KBM-7 (cell line): ENCODE measurements at places on chromosomes 1 and 21.

DNA sequence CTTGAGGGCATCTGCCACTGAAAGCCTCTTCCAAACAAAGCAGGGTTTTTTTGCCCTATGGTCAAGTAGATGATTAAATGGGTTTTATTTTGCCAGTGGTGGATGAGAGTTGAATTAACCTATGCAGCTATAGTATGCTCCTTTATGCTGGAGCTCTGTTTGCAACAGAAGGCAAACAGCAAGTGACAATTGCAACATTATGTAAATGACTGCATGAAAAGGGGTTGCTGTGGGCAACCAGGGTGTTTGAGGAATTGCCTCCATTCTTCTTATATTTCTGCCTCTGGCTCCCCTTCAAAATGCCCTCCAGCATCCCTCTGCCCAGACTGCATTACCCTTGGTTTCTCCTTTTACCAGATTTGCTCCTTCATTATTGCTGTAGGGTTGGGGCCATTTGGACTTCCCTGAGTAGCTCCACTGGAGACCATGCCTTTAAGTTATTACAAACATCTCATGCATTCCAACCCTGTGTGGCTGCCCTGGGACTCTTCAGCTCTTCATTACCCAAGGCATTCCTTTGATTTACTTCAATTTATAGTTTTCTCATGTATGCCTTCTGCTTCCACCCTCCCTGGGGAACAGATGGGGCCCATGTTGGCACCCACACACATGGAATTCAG, 398.4 kb downstream of the PRDM2 start:
- DNase-seq: no peak

DNA sequence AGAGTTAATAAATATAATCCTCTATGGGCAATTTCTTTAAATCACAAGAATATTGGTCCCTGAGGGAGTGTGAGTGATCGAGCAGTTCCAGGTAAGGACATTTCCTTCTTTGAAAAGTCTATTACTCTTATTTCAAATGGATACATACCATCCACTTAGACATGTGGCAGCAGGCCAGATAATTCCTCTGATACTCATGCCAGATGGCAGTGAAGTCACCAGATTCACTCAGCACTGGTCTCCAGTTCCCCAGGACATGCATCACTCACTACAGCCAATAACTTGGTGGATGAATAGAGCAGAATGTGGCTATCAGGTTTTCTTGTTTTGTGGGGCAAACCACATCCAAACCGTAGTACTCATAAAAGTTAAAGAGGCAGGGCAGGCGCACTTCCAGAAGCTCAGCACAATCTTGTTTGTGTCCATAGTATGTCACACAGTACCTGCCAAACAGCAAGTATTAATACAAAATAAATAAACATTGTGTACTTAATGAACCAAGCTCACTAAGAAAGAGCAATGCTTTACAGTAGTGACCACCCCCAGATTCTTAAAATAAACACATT, 74.2 kb upstream of the CD53 start:
- no peak for DNase-seq

DNA sequence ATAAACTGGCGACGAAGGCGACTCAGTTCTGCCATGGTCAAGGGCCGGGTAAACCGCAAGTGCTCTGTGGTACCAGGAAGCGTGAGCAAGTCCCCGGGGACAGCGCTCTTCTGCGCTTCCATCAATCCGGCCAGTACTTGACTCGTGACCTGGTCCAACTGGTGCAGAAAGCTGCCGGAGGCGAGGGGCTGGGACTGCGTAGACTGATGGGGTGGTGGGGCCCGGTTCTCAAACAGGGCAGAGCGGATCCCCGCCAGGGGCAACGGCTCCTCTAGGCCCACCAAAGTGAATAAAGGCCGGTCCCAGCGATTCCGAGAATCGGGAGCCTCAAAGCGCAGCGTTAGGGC, 852 bp downstream of the KTI12 start:
- DNase-seq: peak; percentile 28

GRCh38 chr1:33344896-33345560, 24.1 kb upstream of the A3GALT2 start:
- DNase-seq: no peak

DNA sequence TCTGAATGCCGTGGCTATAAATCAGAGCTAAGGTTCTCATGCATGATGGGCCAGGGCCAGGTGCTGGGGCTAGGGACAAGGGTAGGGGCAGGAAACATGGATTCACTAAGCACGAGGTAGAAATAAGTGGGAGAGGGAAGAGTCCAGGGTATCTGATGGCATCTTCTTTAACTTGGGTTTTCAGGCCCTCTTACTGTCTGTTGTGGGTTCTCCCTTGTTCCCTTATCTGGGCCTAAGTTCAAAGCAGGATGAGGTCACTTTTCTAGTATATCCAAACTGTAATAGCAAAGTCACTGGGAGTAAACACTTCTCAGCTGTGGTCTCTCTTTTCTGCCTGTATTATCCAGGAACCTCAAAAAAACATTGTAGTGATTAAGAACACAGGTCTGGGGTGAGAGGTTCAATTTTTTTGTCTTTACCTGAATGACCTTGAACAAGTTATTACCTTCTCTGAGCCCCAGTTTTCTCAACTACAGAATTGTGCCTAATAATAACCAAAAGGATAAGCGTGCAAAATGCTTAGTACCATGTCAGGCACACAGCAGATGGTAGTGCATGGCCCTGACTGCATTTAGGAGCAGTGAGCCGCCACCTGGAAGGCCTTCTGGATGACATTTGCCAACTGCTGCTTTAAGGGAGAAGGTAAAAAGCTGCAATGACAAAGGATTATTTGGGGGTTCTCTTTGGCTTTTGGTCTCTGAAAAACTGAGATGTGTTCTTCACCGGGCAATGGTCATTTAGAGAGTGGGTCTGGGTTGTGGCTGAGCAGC, 53.6 kb upstream of the A3GALT2 start:
- DNase-seq: no peak

GRCh38 chr1:46804027-46804889, 5.4 kb downstream of the CYP4B1 start:
- no peak for DNase-seq

GRCh38 chr21:33824156-33824941, 91.3 kb downstream of the ATP5PO start:
- no peak for DNase-seq

DNA sequence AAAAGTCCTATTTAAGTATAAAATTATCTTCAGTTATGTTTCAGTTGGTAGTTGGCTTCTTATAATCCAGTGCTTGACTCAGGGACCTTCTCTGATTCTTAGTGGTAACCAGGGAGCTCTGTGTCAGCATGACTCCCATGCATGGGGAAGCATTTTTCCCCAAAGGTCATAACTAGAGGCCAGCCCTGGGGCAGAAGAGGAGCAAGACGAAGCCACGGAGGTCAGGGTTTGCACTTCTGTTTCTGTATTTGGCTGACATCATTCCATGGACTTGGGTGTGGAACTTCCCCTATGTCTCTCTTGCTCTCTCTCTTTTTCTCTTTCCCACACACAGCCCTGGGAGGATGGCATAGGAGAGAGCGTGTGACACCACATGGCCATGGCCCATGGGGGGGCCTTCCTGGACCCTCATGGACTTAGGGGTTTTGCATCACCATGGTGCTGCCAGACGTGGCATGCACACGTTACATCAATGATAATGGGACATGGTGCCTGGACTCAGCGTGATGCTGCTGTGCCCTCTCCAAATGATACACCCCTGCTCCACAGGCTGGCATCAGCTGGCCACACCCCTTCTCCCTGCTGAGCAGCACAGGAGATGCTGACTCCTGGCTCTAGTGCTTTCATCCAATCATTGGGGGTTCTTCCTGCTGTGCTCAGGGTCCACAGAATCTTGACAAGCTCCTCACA, 260.5 kb downstream of the KCNJ6 start:
- DNase-seq: no peak

DNA sequence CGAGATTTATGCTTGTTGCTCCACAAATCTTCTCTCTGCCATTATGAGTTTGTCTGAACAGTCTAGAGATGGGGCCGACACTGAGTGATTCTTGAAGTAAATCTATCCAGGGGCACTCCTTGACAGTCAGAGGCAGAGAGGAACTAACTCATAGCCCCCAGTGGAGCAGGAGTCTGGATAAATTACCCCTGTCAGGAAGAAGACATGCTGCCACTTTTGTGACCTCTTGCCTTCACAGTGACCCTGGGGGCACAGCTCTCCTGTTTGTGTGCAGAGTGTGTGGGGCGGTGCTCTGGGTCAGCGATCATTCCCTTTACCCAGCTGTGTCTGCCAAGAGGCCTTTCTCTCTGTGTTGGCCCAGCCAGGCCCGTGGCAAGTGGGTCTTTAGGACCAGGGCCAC, 29.5 kb downstream of the PEX14 start:
- no peak for DNase-seq

- no peak for DNase-seq
These were observed 110.2 kb downstream of the FCRL5 start for GRCh38 chr1:157442065-157442464.

DNA sequence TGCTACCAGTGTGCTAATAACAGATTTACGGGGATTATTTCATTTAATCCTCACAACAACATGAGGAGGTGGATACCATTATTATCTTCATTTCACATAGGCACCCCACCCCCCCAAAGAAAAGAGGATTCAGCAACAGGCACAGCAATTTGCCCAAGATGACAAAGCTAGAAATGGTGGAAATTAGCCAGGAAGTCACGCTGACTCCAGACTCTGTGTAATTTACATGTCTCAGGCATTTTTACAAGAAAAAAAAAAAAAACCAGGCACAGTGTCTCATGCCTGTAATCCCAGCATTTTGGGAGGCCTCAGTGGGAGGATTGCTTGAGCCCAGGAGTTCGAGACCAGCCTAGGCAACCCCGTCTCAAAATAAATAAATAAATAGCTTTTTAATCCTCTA, 37.5 kb upstream of the PRDM2 start:
- no peak for DNase-seq

DNA sequence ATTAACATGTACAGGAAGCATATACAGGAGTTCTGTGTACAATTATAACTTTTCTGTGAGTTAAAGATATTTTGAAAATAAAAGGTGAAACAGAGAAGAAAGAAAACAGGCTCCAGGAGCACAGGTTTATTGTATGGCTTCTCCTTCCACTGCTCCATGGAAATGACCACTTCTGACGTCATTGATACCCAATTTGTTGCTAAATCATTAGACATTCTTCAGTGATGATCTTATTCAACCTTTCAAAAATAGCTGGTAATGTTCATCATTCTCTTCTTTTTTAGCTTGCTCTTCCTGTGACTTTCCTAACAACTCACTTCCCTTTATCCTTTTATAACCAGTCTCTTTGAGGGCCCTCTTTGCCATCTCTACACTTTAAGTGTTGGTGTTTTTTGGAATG, 77.8 kb downstream of the KCNK2 start:
- no peak for DNase-seq

DNA sequence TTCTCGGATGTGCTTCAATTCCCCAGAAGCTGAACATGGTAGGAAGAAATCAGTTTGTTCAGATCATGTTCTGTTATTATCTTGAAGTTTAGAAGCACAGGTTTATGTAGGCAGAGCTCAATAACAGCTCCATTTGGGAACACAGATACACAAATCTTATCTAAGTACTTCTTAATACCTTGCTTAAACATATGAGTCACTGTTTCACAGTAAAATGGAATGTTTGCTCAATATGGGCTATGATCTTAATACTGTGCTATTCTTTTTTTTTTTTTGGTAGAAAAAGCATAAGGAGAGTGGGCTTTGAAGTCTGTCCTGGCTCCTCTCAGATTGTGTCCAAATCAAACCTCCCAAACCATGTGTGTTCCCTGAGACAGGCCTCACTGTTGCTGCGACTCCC, 13.4 kb downstream of the PROK1 start:
- no peak for DNase-seq

- DNase-seq: peak; percentile 87
These were observed 173.7 kb downstream of the ZBTB18 start for GRCh38 chr1:244224487-244225430.

DNA sequence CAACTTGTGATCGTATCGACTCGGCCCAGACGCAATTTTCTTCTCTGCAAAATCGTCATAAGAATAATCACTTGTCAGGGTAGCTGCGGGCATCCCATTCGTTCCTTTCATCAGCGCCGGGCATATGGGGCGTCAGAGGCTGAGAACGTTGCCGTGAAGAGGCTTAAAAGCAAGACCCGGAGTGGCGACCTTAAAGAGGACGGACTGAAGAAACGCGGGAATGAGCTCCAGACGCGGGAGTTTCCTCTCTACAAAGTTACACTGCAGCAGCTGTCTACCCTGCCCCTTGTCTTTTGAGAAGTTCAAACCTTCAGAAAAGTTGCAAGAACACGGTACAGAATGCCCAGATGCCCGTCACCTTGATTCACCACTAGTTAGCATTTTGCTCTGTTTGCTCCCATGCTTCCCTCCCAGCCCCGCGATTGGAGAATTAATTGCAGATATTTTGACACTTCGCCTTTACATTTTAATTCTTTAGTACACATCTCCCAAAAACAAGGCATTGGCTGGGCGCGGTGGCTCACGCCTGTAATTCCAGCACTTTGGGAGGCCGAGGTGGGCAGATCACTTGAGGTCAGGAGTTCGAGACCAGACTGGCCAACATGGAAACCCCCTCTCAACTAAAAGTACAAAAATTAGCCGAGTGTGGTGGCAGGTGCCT, 967 bp downstream of the CENPS start:
- DNase-seq: no peak

DNA sequence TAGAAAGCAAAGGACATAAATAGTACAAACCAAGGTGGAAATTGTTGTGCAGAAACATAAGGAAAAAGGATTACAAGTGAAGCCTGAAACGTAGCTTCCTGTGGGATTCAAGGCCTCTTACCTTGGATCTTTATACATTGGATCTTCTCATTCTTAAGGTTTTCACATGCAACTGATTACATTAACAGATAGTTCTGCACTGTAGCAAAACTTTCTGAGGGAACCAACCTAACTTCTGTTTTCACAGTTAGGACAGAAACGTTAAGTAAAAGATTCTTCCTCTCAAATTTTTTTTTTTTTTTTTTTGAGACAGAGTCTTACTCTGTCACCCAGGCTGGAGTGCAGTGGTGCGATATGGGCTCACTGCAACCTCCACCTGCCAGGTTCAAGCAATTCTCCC, 7.8 kb upstream of the TM2D1 start:
- DNase-seq: no peak

DNA sequence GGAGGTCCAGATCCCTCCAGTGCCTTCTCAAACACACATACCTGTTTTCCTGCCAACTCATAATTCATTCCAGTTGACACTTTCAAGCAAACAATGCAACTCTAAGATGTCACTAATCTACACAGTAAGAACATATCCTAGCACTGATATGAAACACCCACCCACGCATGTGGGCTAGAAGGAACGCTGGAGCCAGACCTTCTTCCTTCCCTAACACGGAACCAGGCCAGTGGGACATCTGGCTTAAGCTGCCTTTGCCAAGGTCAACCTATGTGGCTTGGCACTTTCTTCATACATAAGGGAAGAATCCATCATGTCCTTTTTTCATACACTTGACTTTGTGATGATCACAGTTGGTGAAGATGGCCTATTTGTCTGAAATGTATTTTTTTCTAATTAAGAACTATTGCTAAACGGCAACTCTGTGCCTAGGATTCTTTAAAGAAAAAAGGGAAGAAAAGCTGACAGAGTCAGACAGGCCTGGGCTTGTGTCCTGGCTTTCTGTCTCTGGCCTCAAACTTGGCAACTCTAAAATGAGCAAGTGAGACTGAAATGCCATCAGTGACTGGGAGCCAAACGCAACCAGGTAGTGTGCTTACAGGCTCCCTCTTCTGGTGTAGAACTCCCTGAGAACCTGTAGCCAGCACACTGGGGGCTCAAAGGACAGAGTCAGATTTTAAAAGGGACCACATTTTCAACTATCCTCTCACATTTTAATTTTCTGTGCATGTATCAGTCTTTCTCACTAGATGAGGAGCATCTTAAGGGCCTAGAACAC, 92.6 kb upstream of the BEND5 start:
- peak; percentile 2 for DNase-seq
